GM19239 (cell line): ENCODE measurements at places on chromosomes 2 and 18.

GRCh38 chr18:79507076-79507545 lies 111.4 kb downstream of the NFATC1 start:
- no peak for DNase-seq

- no peak for DNase-seq
These were observed 72.5 kb upstream of the CYP1B1 start for GRCh38 chr2:38148501-38148900.

- no peak for DNase-seq
These were observed 23.3 kb upstream of the ROCK1 start for GRCh38 chr18:21134895-21135294.

- peak; percentile 10 for DNase-seq
These were observed 81.2 kb downstream of the INSIG2 start for GRCh38 chr2:118169359-118170005.

GRCh38 chr2:213766062-213766461 lies 481.8 kb downstream of the SPAG16 start:
- no peak for DNase-seq

DNA sequence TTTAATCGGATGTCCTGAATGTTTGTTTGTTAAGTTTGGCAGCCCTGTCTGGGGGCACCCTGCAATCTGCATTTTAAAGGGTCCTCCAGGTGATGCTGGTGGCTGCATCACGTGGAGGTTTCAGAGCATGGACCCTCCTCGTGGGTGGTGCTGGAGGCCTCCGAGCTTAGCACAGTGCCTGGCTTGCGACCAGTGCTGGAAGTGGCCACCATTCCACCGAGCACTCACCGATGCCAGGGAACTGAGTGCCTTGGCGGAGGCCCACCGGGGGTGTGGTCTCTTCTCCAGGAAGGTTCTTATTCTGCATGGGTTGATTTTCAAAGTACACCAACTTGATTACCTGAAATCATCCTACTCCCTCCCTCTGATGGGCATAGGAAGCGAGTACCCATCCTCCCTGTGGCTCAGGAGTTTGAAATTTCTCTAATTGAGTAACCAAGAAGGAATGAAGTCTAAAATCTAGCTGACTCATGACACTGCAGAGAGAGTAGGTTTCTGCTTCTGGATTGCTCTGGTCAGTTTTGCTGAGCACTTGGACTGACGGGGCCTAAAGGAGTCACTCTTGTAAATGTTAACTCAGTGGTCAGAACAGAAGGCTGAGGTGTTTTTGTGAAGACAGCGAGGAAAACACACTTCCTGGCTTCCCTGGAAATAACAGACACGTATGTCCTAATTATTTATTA lies 58.1 kb upstream of the SLC66A3 start:
- no peak for DNase-seq

- DNase-seq: no peak
These were observed 64.0 kb downstream of the MBP start for GRCh38 chr18:77068321-77069312.

DNA sequence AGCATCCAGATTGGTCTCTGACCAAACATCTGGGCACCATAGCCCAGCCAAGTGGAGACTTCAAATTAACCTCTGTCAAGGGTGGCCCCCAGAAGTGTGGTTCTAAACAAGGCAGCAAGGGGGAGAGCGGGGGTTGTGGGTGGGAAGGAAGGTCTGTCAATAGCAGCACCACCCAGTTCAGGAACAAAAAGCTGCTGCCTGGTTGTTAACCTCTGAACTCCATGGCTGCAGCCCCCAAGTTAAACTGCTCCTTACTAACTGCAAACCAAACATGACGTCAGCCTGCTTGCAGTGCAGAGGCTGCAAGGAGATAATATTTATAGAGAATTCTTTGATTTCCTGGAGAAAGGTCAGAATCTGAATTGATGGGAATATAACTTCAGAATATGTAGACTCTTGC lies 76.5 kb downstream of the ARL4C start:
- no peak for DNase-seq

DNA sequence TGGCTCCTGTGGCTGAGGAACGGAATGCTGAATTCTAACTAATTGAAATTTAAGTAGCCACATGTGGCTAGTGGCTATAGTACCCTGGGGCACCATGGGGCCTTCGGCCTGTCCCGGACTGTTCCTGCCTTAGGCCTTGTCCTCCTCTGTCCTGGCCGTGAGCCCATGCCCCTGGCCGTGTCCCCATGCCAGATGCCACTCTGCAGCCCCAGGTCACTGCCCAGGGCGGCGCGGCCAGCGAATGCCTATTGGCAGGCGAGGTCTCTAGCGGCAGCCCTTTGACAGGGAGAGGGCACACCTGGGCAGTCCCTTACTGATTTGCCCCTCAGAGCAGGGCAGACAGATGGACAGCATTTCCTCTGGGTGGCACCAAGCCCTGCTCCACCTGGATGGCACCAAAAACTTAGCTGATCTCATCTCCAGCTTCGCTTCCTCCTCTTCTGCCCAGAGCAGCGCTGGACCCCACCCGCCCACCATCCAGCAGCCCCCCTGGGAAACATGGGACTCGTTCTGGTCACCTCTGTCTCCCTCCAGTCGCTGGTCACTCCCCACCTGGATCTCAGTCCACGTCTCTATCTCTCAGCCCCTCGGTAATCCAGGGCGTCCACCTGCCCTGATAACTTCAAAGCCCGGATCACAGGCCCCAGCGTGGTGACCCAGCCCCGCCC lies 1.1 kb upstream of the DGKD start:
- DNase-seq: no peak

DNA sequence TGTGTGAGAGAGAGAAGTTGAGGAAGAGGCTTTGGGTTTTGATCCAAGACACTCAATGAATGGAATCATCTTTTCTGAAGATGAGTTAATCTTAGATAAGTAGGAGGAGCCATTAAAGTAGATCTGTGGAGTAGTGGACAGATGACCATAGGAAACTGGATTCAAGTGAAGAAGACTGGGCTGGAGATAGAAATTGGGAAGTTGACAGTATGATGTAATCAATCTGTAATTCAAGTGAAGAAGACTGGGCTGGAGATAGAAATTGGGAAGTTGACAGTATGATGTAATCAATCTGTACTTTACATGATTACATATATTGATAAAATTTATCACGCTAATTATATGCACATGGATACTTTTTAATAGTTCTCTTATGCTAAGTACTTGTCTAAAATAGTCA lies 92.8 kb downstream of the PHLPP1 start:
- no peak for DNase-seq

DNA sequence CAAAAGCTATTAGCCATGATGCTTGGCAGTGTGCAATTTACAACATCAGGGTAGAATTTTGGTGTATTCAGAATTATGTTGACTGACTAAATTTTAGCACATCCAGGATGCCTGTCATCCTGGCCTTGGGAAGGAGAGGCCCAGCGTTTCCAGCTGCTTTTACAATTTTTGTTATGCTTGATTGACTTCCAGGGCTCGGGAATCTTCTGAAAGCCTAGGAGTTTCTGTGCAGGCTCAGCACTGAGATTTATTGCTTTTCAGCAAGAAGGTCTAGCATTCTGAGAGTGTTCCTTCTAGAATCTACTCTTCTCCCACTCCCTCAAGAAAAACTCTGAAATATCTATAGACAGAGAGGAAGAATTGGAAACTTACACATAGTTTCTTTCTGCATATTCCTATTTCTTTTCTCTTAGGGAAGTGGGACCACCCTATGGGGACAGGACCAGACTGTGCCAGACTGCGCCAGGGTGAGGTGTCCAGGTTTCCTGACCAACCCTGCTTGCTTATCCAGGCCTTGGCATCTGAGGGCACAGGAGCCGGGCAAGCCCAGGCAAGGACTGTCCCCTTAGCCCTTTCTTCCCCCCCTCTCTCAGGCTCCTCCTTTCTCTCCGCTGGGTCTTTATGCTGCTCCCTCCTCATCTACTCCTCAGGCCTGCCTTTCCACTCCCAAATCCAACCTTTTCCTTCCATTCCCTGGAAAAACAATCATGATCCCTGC lies 26.9 kb downstream of the MAIP1 start:
- no peak for DNase-seq

- DNase-seq: no peak
These were observed 65.6 kb downstream of the EMX1 start for GRCh38 chr2:72982781-72983499.

GRCh38 chr2:133581010-133581760 lies 12.9 kb upstream of the NCKAP5 start:
- DNase-seq: no peak

DNA sequence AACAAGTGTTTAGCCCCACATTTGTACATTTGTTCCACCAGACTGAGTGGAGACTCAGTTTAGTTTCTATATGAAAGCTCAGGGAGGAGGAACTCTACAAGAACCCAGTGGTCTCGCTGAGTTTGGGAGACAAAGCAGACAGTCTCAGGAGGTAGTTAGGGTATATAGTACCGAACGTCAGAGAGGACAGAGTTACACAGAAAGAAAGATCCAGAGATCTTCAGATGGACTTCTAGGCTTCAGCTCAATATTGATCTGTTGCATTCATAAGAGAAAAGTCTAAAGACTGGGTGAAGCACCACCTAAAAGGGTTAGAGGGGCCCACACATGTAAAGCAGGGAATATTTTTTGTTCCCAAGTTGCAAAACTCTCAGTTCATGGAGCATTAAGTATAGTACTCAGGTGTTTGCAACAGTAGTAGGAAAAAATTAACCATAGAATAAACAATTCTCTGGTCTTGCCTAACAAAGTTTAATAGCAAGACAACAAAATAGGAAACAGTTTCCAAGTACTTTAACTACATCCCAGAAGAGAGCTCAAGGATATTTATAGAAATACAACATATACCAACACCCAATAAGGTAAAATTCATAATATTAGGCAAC lies 4.2 kb downstream of the TFPI start:
- DNase-seq: no peak

- no peak for DNase-seq
These were observed 34.3 kb upstream of the PIEZO2 start for GRCh38 chr18:11183637-11184036.

- no peak for DNase-seq
These were observed 10.8 kb upstream of the SNED1 start for GRCh38 chr2:240987588-240987987.

GRCh38 chr2:192004188-192004963 lies 157.5 kb upstream of the CAVIN2 start:
- no peak for DNase-seq

DNA sequence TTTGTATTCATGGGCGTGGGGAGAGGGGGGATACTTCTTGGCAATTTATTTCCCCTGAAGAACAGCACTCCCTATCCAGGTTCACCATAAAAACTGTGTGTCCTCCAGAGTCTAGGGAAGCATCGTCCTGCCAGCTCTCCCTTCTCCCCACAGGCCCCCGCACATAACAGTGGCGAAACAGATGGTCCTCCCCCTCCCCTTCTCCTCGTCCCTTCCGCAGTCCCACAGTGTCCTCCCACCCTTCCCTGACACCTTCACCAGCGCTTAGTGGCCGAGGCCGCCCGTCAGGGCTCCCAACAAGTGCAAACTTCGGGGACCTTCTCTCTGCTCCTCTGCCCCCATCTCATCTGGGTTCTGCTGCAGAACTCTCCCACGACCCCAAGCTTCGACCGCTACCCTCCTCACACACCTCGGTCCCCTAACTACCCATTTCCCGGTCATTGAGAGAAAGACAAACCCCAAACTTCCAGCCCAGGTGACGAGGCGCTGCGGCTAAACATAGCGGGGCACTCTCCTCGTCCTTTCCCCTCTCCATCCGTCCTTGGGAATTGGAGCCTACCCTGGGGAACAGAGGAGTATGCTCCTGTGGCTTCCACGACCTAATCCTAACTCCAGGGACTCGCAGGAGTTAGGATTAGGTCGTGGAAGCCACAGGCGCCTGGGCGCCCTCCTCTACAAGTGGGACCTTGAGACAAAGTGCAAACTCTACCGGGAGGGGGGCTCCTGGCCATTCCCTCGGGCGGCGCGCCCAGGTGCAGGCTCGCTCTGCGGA lies 971 bp downstream of the ZNF385B start:
- DNase-seq: peak; percentile 14

DNA sequence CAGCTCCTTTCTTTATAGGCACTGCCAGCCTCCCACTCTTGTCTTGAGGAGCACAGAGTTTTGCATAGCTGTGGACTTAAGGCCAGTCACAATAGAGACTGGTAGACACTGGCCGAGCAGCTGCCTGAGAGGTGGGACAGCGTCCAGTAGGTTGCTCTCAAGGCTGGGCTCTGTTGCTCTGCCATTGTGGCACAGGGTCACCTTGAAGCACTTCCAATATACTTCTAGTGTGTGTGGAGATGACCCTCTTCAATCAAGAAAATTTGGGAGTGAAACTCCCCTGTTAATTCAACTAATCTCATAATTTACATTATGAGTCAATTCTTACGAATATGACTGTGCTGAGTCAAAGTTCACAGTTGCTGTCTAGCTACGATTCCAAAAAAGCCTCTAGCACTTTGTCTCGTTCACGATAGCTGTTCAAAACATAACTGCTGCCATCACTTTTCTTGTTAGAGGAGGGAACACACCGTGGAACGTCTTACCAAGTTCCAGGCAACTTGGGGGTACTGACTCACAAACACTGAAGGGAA lies 636.2 kb downstream of the EPHA4 start:
- DNase-seq: no peak

GRCh38 chr2:62740221-62740620 lies 34.7 kb downstream of the EHBP1 start:
- no peak for DNase-seq

DNA sequence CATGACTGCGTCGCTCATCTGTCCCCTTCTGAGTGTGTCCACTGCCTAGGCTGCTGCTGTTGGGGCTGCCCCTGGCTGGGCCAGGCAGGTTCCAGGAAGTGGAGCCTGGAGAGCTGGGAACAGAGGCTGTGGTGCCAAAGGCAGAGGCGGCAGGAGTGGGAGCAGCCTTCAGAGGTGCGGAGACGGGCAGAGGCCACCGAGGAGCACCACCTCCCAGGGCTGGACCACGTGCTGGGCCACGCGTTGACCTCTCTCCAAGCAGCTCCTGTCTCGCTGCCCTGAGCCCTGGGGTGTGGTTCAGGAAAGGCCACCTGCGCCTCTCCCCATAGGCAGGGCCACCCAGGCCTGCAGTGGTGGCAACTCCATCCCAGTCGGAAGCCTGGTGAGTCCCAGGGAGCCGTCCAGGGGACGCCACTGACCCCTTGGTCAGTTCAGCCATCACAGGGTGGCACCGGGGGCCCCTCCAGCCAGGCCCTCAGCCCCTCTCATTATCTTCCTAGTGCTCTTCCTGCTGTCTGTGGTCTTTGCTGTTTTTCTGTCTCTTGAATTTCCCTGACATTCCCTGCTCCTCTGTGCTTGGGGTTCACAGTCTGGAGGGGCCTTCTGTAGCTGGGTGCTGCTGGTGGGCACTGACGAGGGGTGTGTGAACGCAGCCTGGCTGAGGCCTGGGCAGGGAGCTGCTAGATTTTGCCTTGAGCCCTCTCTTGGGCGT lies 122.8 kb upstream of the HS6ST1 start:
- no peak for DNase-seq

DNA sequence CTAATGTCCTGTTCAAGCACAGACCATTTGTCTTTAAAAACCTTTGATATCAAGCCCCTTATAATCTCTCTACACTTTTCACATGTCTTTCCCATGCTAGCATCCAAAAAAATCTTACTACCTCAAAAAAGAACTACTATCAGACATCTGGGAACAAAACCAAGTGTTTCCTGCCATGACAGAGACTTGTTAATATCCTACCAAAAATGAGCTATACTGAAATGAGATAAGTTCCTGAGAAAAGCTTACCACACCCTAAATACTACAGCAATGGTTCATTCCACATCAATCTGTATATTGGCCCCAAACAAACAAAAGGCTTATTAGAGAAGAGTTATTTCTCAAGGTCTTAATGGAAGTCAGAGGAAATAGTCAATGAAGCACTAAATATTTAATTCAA lies 230.1 kb downstream of the DYM start:
- DNase-seq: no peak
